Esophagus squamous epithelium (tissue), 5 donors: ENCODE measurements at places on chromosomes 6 and 20.

DNA sequence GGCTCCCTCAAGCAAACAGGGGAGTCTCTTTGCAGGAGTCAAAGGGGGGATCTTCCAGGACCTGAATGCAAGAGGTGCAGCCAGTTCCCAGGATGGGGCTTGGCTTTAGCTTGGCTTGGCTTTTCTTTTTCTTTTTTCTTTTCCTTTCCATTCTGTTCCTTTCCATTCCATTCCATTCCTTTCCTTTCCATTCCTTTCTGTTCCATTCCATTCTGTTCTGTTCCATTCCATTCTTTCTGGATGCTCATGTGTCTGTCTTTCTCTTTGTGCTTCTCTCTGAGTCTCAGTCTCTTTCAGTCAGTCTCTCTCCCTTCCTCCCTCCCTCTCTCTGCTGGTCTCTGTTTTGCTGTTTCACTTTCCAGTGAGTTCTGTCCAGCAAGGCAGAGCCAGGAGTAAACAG lies 163.3 kb downstream of the PHACTR3 start:
- no peak for DNase-seq

GRCh38 chr20:17538517-17539170 lies 7.5 kb upstream of the BFSP1 start:
- DNase-seq, result no peak

GRCh38 chr6:100574836-100575235 lies 110.1 kb upstream of the SIM1 start:
- no peak for DNase-seq

GRCh38 chr6:95544517-95545225 lies 32.7 kb upstream of the MANEA start:
- DNase-seq, result no peak

- DNase-seq, result no peak
Measured at GRCh38 chr20:4932061-4932460, 69.2 kb downstream of the SLC23A2 start.

DNA sequence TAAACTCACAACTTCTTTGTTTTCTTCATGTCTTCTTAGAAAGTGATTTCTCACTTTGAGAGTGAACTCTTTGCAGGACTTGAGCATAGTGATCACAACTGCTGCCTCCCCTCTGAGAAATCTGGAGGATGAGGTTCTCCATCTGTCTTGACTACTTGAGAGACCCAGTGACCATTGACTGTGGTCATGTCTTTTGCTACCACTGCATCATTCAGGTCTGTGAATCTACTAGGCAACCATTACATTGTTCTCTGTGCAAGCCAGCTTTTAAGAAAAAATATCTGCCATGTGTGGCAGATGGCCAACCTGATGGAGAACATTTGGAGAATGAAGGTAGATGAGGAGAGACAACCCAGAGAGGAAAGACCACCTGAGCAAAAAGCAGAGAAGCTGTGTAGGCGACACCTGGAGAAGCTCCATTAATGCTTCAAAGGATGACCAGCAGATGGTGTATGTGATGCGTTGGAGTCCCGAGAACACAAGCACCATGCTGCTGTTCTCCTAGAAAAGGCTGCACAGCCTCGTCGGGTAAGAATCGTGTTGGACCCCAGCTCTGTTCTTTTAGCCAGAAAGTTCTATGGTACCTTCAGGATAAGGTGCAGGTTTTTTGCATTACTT lies 25.1 kb upstream of the TRIM26 start:
- no peak for DNase-seq

- DNase-seq, result no peak
Measured at GRCh38 chr6:148803979-148804378, 57.1 kb downstream of the UST start.

- no peak for DNase-seq
Measured at GRCh38 chr6:35392111-35392702, 49.8 kb downstream of the PPARD start.

- DNase-seq, result no peak
Measured at GRCh38 chr20:56014151-56014550, 8.8 kb upstream of the CBLN4 start.

GRCh38 chr6:44342489-44342888 lies at the start of gene SPATS1:
Gene SPATS1 (plus strand): TSS chr6:44342650. CDS start chr6:44343096, 446 bp downstream.
- no peak for DNase-seq

DNA sequence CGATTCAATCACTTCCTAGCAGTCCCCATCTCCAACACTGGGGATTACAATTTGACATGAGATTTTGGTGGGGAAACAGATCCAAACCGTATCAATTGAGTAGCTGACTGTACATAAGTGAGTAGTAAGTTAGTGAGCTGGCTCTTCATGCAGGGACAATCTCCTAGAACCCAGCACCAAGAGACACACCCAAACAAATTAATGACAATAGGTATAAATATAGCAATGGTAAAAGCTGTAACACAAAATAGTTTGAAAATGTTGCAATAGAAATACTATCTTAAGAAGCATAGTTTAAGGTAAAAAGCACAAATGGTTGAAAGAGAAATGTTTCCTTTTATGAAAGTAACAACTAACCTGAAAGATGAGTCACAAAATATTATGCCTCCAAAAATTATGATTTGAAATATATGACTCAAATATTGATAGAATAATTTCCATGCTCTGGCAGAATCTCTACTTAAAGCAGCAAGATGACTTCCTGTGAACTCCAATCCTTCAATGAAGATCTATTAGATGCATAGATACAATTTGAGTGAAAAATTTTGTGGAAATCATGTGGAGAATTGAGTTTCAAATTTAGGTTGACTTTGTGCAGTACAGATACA lies 5.4 kb upstream of the SIRPB1 start:
- DNase-seq, result no peak

DNA sequence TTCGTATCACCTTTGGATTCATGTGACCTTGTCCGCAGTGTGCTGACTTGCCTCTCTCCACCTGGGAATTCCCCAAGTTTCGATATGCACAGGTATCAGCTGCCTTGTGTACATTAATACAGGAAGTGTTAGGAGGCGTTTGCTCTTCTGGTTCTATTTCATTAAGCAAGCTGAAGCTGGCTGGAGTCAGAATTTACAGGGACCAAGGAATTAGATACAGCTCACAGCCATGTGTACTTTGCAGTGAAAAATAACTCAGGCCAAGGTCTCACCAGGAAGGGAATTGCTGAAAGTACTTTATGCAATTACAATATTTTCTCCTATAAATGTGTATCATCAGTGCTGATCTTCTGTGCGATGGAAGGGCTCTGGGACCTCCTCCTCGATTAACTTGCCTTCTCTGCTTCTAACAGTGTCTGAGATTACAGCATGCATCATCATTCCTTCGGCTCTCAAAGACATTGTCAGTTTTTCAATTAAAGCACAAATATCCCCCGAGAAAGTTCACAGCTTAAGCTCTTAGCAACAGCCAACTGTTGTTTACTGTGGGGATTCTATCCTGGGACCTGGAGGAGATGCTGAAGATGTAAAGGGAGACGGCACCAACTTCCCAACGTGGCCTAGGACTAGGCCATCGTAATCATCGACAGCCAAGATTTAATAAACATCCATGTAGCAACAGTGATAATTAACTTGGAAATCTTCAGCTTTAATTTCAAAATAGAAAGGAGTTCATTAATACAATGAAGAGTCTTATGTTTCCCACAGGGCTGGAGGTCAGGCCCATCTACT lies 13.8 kb upstream of the TIAM2 start:
- DNase-seq, result no peak

GRCh38 chr20:44324343-44324742 lies 12.5 kb upstream of the R3HDML start:
- no peak for DNase-seq

- no peak for DNase-seq
Measured at GRCh38 chr6:41639809-41640371, 1.6 kb downstream of the MDFI start.

- no peak for DNase-seq
Measured at GRCh38 chr6:149366267-149366921, 33.7 kb upstream of the SUMO4 start.

DNA sequence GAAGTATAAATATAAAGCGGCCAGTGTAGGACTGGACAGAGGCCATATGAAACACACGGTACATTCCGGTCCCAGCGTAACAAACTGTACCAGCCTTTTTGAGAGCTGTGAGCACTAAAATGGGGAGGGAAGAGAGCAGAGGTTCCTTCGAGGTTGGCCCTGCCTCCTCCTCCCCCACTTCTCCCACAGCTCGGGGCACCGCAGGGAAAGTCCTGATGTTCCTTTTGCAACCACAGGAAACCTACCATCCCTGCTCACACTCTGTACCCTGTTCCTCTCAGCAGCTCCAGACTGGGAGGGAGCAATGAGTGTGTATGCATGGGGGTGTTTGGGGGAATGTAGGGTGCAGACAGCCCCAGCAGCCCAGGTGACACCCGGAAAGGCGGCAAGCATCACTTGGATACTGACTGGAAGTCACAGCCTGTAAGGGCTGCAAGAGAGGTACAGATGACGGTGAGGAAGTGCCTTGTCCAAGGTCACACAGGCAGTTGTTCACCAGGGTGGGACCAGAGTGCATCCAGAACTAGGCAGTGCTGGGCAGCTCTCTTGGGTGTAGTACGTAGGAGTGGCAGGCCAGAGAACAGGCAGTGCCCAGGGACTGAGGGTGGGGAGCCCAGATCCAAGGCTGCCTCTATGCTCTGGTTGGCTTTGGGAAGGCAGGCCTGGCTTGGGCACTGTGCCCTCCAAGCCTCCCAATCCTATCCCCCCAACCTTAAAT lies 11.0 kb upstream of the ARMC12 start:
- no peak for DNase-seq

GRCh38 chr6:168713839-168714238 lies 272.9 kb downstream of the SMOC2 start:
- no peak for DNase-seq
